ENCODE measurements at places on chromosomes 1 and 21. TPM values are rescaled to one million over a fixed set of nuclear protein-coding genes. Genes with fewer than 3 reads are reported as not detected.

Gene ZBTB17
- total RNA-seq: 54.3 TPM

Gene C4BPA
- total RNA-seq: not detected

Gene AKR1A1
- total RNA-seq: 110 TPM

Gene PLPPR4
- total RNA-seq: 1.3 TPM

Gene FCRL1
- total RNA-seq: not detected

Gene ANXA9
- 0.33 TPM for total RNA-seq

Gene SLC25A44
- total RNA-seq: 5.4 TPM

Gene RRP1
- 14.4 TPM for total RNA-seq

Gene TNFRSF4
- total RNA-seq: under 0.01 TPM

Gene TGFB2
- 13.9 TPM for total RNA-seq

Gene PTGFRN
- 1.2 TPM for total RNA-seq

Gene TSSK3
- 0.51 TPM for total RNA-seq

Gene FBXO2
- 2.6 TPM for total RNA-seq

Gene PDC
- not detected for total RNA-seq

Gene CLEC20A
- not detected for total RNA-seq

Gene ILDR2
- total RNA-seq: under 0.01 TPM

Gene BMP8B
- not detected for total RNA-seq

Gene SPRR2A
- total RNA-seq: not detected

Gene CAPN8
- not detected for total RNA-seq

Gene RGS7
- total RNA-seq: 0.51 TPM

Gene AVPR1B
- total RNA-seq: not detected
